Memory B cell (primary cell): ENCODE measurements at places on chromosomes 13 and 19.

GRCh38 chr19:35266520-35267352 lies 2.0 kb upstream of the USF2 start:
- DNase-seq = no peak

GRCh38 chr13:73940098-73940497 lies 194.1 kb downstream of the KLF12 start:
- DNase-seq = no peak

GRCh38 chr19:36136964-36137686 lies 2.7 kb upstream of the CAPNS1 start:
- DNase-seq = no peak

- no peak for DNase-seq
Measured at GRCh38 chr19:54245936-54246335, 3.3 kb upstream of the LILRA6 start.

GRCh38 chr13:111558700-111559088 lies 238.3 kb downstream of the TEX29 start:
- DNase-seq = no peak

- no peak for DNase-seq
Measured at GRCh38 chr19:53624771-53625545, 6.8 kb upstream of the DPRX start.

GRCh38 chr13:44739539-44739938 lies 163.4 kb upstream of the TSC22D1 start:
- DNase-seq = no peak

DNA sequence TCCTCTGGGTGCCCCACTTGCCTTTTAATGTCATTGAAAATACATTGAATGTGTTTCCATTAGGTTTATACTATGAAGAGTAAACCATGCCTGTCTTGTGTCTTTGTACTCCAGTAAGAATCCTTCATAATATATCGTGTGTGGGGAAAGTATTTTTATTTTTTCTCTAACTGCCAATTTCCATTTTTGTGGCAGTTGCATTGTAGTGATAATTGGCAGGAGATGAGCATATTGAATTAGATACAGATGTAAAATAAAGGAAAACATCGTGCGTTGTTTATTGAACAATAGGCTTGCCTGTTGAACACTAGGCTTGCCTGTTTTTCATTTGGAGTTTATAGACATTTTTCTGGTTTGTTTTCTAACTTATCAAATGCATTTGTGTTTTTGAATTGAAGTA lies 218.8 kb downstream of the NBEA start:
- no peak for DNase-seq

DNA sequence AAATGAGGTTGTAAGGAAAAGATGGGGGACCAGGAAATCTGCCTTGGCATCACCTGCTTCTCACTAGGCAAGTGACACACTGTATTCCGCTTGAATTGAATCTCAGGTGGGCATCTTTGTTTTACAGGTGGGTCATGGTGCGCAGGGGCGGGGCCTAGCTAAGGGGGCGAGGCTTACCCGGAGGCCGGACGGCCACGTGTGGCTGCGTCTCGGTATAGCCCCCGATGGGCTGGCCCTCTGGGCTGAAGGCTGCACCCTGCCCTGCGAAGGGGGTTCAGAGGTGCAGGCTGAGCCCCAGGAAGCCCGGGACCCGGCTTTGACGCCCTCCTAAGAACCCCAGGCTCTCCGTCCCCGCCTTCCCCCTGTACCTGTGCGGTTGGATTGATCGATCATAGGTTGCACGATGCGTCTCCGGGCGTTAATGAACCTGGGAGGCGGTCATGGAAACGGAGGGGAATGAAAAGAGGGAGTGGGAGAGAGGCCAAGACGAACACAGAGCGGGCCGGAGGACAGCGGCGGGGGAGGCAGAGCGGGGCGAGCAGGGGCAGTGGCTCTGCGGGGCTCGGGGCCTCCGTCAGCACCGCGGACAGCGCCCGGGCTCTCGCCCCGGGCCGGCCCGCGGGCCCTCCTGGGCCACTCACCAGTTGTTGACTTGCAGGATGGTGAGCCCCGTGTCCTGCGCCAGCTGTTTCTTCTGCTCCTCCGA lies 12.5 kb downstream of the MEIS3 start:
- DNase-seq = no peak

DNA sequence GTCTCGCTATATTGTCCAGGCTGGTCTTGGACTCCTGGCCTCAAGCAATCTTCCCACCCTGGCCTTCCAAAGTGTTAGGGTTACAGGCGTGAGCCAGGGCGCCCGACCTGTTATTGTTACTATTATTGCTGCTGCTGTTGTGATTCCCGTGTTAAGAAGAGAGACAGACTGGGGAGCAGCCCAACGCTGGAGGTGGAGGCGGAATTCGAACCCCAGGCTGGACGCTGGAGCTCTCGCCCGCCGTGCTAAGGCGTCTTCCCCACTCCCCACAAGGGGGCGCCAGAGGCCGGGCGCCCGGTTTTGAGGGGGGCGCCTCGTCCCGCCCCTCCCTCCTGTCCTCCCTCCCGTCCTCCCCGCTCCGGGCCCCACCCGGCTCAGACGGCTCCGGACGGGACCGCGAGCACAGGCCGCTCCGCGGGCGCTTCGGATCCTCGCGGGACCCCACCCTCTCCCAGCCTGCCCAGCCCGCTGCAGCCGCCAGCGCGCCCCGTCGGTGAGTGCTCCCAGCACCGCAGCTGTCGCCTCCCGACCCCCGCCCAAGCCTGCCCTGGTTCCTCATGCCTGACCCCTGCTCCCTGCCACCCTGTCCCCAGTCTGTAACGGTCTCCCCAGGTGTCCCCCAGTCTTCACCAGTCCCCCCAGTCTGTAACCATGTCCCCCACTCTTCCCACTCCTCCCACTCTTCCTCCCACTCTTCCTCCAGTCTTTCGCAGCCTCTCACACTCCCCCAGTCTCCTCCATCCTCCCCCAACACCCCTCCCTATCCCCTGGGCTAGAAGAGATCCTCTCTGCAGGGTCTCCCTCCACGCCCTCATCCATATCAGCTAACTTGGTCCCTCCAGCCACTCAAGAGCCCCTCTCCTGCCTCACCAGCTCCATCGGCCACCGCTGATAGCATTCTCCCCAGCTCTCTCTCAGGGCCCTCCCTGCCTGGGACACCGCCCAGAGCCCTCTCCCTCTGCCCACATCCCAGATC lies at the start of gene EHD2:
EHD2 (plus strand) TSS at position 377 of the 976 bp plus-strand sequence. CDS start 3,191 bp downstream, outside the sequence.
- no peak for DNase-seq

GRCh38 chr13:113110048-113110851 lies 4.7 kb downstream of the F7 start:
- no peak for DNase-seq

DNA sequence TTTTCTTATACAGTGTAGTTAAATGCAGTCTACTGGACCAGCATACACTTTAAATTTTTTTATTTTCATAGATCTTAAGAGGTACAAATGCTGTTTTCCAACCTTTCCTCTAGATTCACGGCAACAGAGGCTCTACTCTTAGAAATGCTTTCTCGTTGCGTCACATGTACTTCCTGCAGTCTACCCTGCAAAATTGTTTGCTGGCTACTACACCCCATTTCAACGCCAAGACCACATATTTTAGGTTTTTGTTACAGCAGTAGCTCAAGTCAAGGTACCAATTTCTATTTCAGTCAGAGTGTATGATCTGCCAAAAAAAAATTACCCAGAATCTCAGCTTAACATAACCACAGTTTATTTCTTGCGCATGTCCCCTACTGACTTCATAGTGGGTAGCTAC lies 94.1 kb downstream of the TNFSF13B start:
- DNase-seq = no peak

GRCh38 chr13:65508338-65508737 lies 1721.8 kb downstream of the PCDH9 start:
- DNase-seq = no peak

- DNase-seq = no peak
Measured at GRCh38 chr13:64371045-64371444, 2859.1 kb downstream of the PCDH9 start.

DNA sequence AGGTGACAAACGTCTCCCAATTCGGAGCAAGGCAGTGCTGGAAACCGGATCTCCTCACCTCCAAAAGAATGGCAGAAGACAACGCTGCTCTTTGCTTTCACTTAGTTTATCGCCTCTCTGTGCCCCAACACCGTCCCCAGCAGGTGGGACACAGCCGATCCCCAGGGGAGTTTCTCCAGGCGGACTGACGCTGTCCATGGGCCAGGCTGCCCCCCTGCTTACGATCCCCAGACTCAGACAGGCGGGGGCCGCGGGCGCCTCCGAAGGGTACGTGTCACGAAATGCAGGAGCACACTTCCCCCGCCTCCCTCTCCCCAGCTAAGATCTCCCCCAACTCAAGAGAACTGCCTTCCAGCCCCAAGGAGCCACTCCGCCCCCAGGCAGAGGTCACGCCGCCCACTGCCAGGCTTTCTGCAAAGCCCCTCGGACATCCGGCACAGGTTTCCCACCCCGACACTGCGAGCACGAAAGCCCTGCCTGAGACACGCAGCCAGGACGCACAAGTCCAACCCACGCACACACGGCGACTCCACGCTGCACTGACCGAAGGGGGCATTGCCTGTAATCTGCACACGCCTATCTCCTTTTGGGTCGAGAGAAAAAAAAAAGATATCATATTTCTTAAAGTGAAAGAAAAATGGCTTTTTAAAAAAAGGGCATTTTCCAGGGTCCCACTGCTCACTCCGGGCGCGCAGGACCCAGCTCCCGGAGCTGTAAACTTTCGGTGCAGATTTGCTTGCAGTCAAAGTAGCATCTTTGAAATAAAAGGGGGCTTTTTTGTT lies 2.0 kb downstream of the SPRY2 start:
- DNase-seq = no peak

DNA sequence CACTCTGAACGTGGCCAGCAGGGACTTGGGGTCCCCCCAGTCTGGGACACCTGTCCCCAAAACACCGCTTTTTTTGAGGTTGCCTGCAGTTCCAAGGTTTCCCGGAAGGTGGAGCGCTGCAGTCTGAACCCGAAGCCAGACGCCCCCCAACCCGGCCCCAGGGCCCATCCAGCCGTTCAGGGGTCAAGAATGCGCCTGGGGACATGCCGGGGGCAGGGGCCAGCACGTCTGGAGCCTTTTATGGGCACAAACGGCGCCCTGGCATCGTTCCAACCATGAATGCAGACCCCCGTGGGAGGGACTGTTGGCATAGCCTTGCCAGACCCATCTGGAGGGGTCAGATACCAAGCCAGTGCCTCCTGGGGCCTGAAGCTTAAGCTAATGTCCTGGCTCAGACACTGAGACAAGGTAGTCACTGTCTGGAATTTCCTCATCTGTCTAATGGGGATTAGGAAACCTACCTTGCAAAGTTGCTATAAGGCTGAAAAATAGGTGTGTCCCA lies 6.9 kb downstream of the S1PR5 start:
- DNase-seq = peak; percentile 83

- no peak for DNase-seq
Measured at GRCh38 chr19:55526216-55527196, 10.4 kb downstream of the SBK2 start.

DNA sequence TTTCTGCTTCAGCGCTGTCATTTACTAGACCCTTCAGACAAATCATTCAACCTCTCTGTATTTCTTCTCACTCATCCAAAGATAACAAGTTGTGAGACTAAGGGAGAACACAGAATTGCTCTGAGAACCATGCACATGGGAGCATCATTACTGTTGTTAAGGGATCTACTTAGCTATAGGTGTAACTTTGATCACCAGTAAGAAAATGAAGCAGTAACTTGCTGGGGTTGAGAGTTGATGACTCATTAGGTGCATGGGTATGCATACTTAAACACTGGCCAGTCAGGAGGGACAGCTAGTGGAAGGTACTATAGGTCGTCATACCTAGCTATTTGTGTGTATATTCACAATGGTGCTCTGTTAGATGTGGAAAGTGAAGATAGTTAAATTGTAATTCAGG lies 61.5 kb downstream of the B3GLCT start:
- DNase-seq = no peak

DNA sequence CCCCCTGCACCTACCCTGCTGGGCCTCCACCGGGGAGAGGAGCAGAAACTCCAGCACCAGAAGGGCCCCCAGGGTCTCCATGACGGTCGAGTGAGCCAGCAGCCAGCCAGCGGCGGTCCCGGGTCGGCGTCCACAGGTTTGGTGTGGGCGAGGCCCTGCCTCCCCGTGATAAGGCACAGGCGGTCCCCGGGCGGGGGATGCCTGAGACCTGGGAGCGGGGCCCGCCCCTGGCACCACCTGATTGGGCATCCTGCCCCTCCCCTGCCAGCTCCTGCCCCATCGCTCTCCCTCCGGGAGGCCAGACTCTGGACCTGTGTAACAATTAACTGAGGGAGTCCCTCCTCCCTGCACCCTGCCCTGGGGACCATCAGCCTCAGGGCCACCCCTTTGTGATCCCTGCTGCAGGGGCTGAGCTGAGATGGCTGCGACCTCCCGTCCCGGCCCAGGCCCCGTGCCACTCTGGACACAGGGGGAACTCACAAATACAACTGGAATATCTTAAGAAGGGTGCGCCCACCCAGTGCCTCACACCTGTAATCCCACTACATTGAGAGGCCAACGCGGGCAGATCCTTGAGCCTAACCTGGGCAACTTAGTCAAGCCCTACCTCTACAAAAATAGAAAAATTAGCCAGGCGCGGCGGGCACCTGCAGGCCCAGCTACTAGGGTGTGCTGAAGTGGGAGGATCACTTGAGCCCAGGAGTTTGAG lies at the start of gene SMIM24:
SMIM24 (minus strand) TSS at position 143 of the 709 bp plus-strand sequence; CDS start at position 81, 62 bp downstream.
- DNase-seq = no peak

GRCh38 chr19:38733493-38734175 lies 10.6 kb downstream of the CAPN12 start:
- DNase-seq = no peak

DNA sequence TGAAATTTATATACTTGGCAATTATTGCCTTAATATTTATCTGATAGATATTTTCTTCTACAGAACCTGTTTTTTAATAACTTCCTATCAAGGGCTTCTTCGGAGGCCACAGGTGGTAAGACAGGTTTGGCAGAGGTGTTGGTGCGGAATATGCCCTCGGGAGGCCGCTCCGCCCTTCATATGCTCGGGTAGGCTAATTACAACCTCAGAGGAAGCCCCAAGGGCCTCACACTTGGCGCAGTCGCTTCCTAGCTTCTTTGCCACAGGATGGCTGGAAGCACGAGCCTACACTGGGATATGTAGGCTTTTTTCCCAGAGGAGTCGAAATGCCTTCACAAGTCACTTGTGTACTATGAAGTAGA lies 68.8 kb downstream of the LMO7 start:
- DNase-seq = no peak

GRCh38 chr13:40480012-40480914 lies 186.2 kb downstream of the FOXO1 start:
- no peak for DNase-seq

DNA sequence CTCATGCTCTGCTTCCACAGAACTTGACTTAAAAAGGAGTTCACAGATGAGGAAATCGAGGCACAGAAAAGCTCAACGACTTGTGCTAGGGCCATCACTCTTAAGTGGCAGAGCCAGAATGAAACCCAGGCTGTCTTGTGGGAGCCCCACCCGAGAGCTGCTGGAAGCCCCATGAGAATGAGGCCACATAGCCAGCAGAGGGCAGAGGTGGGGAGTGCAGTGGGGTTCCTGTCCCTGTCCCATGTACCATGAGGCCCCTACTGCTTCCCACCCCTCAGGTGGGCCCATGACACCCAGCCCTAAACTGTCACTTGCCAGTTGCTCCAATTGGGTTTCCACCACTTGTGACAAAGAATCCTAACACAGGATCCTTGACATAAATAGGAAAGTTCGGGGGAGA lies 175.9 kb downstream of the IRS2 start:
- DNase-seq = no peak
